Stimulated activated CD4-positive, alpha-beta T cell treated with anti-CD3 and anti-CD28 coated beads, Interleukin-12 subunit alpha, Interleukin-12 subunit beta, amount 100 ng/mL, for 4 hours (primary cell): ENCODE measurements at places on chromosomes 1 and 21.

DNA sequence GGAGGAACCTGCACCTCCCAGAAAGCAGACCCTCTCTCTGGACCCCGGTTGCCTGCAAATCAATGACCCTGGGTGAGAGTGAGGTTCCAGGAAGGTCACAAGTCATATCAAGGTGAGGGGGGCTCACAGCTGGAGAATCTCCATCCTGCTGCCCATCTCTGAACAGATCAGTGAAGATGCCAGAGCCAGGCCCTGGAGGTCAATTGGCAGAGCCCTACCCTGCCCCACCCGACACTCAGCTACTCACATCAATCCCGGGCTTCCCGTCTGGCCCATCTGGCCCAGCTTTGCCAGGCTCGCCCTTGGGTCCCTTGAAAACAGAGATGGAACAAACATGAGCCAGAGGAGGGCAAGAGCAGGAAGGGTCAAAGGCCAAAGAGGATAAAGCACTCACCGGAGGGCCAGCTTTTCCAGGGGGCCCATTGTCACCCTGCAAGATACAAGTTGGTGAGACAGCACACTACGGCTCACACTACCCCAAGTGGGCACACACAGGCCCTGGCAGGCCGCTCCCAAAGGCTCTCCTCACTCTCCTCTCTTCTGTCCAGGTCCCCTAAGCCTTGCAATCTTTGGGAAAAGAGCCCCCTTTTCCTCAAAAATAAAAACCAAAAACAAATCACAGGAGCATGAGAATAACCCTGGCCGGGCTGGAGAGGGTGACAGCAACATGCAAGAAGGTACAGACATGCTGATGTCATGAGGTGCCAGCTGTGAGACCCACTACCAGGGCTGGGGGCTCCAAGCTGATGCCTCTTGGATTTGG, 2.9 kb downstream of the COL9A2 start:
- DNase-seq: no peak

DNA sequence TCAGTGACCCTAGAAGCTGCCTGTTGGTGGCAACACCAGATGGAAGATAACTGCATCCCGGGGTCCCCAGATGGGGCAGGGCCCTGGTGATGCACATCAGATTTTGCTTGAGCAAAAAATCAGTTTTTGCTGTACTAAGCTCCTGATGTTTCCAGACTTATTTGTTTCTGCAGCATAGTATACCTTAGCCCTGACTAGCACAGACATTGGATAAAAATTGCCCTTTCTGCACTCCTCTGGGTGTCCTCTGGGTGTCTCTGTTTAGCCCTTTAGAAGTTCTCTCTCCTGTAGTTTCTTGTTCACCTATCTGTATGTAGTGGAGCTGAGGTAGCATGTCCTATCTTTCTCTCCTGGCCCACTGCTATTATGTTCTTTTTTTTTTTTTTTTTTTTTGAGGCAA, 30.3 kb upstream of the PLA2G2C start:
- DNase-seq: no peak

- DNase-seq: no peak
Measured at GRCh38 chr1:169138866-169139670, 32.6 kb downstream of the ATP1B1 start.

- no peak for DNase-seq
Measured at GRCh38 chr1:228095938-228096337, 7.2 kb downstream of the C1orf35 start.

DNA sequence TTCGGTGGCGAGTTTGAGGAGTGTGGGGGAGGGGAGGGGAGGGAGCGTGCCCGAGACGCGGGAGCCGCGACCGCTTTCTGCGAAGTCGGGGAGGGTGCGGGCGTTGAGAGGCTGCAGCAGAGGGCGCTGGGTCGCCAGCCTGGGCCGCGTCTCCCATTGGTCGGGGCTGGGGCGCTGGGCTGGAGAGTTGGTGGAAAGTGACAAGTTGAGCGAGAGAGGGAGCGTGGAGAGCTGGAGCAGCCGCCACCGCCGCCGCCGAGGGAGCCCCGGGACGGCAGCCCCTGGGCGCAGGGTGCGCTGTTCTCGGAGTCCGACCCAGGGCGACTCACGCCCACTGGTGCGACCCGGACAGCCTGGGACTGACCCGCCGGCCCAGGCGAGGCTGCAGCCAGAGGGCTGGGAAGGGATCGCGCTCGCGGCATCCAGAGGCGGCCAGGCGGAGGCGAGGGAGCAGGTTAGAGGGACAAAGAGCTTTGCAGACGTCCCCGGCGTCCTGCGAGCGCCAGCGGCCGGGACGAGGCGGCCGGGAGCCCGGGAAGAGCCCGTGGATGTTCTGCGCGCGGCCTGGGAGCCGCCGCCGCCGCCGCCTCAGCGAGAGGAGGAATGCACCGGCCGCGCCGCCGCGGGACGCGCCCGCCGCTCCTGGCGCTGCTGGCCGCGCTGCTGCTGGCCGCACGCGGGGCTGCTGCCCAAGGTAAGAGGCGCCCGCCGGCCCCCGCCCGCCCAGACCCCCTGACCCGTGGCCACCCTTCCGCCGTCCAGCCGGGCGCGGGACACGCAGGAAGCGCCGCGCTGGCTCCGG, at the start of gene ROR1:
TSS of gene ROR1 (plus strand) at position 203 of the 802 bp plus-strand sequence.
- DNase-seq: peak; percentile 47

DNA sequence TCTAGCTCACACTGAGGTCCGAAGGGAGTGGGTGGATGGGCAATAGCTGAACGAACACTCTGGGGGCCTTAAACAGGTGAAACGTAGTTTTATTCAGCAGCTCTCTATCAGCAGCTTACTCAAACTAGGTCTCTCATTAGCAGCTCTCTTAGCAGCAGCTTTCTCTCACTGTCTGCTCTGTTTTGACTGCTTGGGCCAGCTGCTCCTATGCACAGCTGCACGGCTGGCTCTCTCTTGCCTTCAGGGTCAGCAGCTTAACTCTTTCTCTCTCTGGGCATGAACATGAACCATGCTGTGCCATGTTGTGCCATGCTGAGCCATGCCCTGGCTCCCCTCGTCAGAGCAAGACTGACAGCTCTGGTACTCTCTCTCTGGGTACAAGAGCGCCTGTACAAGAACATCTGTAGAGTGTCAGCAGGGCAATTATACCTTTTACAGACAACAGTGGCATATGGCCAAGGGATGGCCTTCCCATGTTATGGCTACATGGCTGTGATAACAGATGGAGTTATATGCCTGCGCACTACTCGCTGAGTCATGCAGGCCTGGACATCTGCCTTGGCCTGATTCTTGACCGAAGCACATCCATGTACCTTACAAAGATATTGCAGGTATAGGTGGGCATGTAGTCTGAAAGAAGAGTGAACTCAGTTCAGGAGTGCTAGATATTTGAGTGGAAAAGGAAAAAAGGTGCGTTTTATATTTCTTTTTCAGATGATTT, 152.4 kb downstream of the LEPR start:
- no peak for DNase-seq

DNA sequence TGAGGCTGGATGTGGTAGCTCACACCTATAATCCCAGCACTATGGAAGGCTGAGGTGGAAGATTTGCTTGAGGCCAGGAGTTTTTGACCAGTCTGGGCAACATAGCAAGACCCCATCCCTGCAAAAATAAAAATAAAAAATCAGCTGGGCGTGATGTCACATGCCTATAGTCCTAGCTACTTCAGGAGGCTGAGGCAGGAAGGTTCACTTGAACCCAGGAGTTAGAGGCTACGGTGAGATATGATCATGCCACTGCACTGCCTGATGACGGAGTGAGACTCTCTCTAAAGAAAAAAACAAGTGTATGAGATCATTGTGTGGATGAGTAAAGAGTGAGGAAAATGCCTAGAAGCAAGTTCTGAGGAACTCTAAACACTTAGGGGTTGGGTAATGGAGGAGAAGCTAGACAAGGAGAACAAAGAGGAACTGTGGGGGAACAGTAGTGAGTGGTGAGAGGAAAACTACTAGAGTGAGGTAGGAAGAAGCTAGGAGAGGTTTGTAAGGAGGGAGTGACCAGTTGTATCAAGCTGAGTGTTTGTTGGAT, 17.0 kb downstream of the CLIC4 start:
- DNase-seq: no peak

DNA sequence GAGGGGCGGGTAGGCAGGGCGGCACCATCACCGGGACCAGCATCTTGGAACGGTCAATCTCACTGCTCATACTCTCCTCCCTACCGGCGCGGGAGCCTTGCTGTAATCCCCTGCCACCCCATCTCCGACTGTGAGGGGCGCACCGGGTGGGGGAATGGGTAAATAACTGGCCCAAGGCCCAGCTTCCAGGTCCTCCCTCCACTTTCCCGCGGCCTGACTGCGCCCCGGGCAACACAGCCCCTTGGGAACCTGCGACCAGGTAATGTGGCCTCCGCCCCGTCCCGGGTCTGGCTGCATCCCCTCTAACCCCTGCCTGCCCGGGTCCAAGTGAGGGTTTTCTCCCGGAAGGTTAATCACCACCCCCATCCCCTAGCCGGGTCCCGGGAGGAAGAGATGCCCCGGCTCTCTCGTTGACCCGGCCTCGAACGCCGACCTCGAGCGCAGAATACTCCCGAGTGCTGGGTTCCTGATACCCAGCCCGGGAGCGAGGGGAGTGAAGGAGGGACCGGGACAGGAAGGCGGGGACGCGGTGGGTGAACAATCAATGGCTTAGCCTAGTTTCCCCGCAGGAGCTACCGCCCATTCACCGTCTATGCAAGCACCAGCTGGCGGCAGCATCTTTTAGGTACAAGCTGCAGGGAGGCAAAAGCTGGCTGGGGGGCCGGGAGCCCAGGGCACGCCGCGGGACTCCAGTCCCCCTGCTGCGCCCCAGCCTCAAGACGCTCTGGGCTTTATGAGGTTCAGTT, 5.9 kb upstream of the LHX9 start:
- DNase-seq: no peak

DNA sequence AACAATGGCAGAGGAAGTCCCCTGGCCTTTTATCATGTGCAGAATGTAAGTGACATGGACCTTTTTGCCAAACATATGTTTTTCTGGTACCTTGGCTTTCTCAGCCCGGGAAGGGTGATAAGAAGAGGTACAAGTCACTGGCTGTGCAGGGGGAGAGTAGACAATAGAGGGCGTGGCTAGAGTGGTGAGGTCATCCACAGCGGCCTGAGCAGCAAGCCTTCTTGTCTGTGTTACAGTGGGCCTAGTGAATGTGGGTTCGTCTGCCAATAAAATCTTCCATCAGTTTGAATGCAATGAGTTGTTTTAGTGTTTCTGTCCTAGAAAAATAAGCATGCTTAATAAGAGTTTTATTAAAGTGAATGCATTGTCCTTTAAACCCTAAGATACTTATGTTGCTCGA, 59.0 kb upstream of the PGD start:
- DNase-seq: no peak

DNA sequence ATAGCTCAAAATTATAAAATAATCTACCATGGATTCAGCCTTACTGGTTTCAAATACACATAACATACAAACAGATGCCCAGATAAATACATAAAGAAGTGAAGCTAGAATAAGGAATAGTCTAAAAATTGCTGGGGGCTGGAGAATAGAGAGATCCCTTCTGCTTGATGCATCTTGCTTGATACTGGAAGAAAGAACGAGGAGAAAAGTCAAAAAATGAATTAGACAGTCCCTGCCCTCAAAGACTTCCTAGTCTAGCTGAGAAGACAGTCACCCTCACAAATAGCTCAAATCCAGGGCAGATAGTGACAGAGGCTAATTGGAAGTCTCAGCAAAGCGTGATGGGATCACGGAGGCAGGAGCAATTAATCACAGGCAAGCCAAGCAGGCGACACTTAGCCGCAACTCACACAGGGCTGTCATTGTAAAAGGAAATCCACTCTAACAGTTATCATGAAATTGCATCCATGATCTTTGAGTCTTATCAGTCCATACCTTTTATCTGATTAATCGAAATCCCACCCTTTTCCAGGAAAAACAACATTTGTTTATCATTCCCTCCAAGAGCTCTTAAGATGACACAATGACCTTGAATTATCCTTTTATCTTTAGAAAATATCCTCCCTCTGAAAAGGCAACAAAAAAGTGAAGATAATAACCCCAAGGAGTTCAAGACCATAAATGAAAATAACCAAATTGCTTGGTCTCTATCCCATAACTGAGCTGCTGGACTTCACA, 59.7 kb upstream of the TIAM1 start:
- no peak for DNase-seq

DNA sequence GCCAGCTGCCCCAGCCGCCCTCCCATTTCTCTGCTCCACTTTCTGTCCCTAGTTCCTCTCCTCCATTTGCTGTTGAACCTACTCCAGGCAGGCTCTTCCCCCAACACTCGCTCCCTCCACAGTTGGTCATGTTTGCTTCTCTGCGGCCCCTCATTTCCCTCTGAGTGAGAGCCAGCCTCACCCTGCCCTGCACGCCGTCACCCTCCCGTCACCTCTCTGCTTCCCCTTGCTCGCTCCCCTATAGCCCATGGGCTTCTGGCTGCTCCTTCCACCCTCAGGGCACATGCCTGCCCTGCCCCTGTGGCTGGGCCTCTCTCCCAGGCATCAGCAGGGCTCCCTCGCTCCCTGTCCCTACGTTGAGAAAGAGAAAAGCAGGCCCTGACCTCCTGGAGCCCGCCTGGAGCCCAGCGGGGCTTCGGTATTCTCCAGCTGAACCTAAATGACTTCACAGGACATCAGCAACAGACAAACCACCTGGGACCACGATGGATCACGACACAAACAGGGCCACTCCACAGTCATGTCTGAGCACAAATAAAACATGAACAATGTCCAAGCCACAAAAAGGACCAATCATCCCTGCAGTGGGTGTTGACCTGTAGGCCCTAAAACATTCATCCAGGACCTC, 13.3 kb upstream of the THEMIS2 start:
- DNase-seq: no peak

DNA sequence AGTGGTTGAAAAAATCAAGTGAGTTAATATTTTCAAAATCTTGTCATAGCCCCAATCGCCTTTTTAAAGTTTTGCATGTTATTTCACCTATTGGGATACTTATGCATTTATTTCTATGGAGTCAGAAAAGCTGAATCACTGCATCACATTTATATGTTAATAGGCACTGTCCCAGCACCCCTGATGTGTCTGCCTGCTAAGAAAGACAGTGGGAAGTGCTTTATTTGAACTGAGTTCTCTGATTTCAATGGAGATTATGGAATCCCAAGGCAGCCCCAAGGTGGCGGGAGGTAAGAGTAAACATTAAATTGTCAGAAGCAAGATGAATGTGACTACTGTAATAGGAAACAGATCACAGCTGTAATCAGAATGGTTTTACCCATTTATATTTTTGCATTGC, 2225.7 kb downstream of the NCAM2 start:
- DNase-seq: no peak

DNA sequence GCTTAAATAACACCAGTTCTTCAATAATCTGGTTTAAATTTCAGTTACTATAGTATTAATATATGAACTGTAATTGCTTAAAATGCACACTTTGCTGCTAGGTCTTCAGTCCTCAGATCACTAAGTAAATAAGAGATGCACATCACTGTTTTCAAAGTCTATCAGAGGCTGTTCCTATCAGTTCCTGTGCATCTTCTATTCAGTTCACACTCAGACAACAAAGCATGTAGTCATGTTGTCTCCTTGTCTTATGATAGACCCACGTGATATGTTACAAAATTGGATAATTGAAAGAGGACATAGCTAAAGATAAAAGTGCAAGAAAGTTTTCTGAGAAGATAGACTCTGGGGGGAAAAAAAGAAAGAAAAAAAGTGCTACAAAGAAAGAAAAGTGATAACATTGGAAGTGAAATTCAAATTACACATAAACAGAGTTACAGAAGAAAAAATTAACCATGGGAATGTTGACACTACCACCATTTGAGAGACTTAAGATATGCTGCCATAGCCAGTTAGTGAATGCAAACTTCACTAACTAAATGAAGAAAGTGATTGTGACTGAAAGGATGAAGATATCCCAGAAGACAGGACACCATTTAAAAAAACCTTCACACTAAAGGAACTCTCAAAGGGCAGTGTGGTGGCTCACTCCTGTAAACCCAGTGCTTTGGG, 33.9 kb upstream of the TSNAX start:
- DNase-seq: no peak

- no peak for DNase-seq
Measured at GRCh38 chr1:65156910-65157545, 9.0 kb downstream of the AK4 start.

- DNase-seq: no peak
Measured at GRCh38 chr1:112322018-112322417, 74.0 kb upstream of the CTTNBP2NL start.
